ENCODE measurements at places on chromosomes 3 and 15.

GRCh38 chr3:38368238-38368637 lies 21.7 kb downstream of the XYLB start:
- DNase-seq = no peak

DNA sequence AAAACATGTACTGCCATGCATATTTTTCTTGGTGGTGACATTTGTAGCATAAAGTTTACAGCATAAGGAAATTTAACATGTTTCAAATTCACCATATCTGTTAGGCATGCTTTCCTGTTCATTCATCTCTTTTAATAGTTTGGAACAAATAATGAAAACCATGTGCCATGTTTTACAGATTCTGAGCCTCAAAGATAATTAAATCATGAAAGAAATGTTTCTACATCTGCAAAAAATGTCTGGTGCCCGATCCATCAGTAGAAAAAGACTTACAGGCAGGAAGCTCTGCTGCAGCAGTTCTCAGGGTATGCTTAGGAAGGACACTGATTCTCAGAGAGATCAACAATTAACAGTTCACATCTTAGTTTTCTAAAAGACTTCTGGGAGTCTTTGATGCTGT lies 316.2 kb downstream of the IL5RA start:
- no peak for DNase-seq

DNA sequence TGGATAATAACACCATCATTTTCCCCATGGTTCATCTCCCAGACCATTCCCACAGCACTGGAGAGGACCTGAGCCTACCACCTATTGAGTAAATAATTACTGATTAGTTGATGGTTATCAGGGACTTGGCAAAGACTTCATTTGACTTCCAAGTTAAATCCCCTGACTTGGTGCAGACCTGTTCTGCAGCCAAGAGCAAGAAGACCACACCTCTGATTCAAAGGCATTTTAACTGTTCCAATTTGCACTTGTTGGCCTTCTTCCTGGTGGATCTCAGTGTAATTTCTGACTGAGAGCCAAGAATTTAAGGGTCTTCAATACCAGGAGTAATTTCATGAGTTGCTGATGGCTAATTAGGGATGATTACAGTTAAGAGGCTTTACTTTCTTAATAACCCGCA lies 24.0 kb downstream of the THSD4 start:
- DNase-seq = no peak

DNA sequence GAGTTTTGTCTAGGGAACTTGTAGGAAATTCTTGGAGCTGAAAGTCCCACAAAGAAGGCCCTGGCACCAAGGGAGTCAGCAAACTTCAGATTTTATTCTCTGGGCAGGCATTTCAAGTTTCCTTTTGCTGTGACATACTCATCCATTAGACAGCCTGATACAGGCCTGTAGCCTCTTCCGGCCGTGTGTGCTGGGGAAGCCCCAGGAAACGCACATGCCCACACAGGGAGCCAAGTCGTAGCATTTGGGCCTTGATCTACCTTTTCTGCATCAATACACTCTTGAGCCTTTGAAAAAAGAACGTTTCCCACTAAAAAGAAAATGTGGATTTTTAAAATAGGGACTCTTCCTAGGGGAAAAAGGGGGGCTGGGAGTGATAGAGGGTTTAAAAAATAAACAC lies 15.0 kb downstream of the TIGIT start:
- DNase-seq = no peak

- no peak for DNase-seq
Observed at GRCh38 chr15:29675791-29676301, 146.4 kb downstream of the TJP1 start.

DNA sequence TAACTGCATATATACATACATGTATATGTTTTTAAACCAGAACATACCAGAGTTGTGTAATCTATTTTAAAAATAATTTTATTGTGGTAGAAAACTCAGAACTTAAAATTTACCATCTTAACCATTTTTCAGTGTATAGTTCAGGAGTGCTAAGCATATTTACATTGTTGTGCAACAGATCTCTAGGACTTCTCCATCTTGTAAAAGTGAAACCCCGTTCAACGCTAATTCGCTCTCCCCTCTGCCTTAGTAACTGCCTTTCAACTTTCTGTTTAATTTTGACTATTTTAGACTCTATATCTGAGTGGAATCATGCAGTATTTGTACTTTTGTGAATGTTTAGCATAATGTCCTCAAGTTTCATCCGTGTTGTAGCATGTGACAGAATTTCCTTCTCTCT lies 51.8 kb upstream of the SSR3 start:
- no peak for DNase-seq

DNA sequence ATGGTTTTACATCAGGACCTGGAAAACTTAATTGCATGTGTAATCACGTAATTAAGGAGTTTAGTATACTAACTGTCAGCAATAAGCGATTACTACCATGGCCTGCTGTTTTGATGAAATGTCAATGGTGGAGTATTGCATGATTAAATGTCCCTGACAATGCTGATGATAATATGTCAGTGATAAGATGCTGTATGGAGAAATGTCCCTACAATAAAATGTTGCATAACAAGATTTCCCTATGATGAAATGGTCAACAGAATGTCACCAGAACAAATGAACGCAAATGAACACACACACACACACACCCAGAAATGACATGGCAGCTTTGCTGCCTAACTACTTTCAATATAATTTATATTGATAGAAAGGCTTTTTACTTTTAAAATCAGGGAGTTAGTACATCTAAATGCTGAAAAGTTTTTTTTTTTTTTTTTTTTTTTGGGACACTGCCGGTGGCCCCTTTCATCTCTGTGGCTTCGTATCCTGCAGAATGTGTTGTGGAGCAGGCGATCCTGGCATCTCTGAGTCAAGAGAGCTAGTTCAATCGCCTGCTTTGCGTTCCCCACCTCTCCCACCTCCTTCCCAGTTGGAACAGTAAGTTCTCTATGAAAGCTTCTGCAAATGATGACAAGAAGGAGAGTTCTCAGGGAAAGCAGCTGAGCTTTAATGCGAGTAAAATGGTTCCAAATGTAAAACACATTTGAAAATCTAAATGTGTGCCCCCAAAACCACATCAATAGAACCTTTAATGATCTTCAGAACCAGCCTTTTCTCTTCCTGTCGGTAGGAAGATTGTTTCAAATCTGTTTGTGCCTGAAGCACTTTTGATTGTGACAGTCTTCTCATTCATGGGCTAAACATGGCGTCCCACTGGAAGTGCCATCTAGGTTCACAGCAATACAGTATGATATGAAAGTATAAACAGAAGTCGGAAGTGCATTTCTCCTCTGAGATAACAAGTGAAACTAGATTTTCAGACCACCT lies 170.1 kb upstream of the GBE1 start:
- DNase-seq = no peak

DNA sequence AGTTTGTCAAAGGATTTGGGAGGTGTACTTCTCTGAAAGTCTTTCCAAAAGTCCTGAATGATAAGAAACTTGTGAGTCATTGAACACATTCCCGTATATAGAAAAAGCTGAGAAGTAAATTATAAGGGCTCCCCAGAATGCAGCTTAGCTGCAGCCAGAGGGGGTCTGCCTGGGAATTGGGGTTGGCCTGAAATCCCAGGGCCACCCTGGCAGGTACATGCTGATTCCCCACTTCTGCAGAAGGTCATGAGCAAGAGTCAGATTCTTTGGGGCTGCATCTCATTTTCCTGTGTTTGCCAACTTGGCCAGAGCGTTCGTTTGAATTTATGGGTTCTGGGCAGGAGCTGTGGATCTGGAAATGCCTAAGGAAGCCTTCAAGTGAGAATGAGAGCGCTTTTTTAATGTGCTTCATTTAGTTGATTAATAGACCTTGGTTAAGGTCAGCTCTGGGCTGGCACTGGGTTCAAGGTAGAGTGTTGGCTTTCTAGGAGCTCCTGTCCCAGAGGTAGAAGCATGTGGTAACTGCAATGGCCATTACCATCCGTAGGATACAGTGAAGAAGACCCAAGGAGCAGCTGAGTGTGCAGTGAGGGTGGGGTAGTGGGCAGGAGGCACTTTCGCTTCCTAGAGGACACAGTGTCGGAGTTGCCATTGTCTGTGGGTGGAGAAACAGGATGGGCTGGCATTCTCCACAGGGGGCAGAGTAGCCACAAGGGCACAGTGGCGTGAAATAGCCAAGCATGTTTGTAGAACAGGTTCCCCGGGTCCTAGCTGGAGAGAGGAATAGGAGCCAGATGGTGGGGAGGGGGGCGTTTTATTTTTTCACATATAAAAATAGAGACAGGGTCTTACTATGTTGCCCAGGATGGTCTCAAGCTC lies 3.2 kb downstream of the SLC6A6 start:
- no peak for DNase-seq

- DNase-seq = no peak
Observed at GRCh38 chr3:53696401-53697172, 149.6 kb downstream of the CHDH start.

DNA sequence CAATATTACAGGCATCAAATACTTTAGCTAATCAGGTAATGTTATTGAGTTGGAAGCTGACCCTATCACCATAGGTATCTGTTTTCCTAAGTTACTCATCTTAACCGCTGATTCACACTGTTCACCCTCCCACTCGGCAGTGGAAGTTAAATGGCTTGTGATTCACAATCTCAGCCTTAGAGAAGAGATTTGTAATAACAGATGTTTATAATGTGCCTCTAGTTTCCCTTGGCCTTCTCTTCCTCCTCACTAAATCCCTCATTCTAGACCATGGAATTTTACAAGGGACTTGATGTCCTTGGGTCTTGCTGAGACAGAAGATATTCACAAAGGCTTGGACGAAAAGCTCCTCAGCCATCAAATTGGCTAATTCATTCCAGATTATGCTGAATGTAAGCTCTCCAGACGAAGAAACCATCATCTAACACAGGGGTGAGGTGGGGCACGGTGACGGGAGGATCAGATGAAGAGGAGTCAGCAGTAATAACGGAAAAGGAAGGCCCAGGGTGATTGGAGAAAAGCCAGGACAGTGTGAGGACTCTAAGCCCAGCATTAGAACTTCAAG lies 931.7 kb downstream of the MCTP2 start:
- DNase-seq = no peak

DNA sequence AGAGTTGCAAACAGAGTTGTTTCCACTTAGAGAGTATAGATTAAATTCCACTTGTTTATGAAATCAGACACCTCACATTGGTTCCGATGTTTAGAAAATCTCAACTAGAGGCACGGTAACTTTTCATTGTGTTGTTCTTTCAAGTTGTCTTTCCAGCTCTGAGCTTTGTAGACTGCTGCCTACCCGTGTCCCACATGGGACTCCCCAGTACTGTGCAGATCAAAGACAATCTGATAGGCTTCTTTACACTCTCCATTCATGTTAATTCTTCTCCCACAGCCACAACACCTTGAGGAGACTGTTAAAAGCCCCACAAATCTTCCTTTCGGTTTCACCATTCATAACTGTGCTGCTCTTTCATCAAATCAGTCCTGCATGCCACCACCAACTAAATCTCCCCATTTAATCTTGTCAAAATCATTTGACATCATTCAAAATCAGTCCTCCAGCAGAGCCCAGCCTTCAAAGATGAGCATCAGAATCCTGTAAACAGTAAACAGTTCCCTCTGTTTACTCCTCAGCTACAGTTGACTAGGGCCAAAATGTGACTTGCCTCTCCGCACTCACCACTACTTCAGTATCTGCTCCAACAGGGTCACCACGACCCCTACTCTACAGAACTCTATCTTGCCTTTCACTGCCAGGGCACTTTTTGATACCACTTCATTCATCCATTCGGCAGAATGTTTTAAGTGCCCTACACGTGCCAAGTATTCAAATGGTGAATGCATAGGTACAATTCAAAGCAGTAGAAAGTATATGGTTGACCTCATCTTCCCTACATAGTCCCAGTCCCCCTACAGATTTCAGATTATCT lies 8.3 kb downstream of the ANXA2 start:
- no peak for DNase-seq

DNA sequence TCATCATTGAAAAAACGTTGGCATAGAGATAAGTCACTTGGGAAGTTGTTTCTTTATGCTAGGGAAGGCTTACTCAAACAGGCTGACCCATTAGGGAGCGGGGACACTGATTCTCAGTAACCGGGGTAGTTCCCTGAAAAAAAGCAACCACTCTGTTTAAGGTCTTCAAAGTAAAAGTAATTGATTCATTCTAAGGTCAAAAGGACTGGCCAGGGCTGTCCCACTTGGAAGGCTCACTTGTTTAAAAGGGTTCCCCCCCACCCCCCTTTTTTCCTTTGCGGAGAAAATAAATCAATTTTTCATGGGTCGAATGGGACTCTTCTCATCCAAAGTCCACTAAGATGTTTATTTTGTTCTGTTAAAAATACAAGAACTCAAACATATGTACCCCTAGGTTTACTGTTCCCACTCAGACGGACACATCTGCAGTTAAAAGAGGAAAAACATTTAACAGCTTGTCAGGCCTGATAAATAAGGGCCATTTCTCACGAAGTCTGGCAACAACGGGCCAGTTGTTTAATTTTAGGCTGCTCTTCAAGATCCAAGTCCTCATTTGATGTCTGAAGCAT lies 53.0 kb downstream of the ARHGEF3 start:
- DNase-seq = no peak

- DNase-seq = no peak
Observed at GRCh38 chr3:174958671-174959328, 99.7 kb downstream of the NAALADL2 start.

DNA sequence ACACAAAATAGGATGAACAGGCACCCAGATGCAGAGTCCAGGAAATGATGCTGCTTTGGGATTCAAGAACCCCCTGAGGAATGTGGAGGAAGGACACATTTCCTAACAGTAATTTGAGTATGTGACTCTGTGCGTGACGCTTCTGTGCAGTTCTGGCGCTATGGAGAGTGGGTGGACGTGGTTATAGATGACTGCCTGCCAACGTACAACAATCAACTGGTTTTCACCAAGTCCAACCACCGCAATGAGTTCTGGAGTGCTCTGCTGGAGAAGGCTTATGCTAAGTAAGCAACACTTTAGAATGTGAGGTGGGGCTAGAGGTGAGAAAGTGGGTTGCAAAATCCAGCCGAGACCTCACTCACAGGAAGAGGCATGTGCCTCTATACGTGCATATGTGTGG lies 28.3 kb downstream of the CAPN3 start:
- DNase-seq = no peak

DNA sequence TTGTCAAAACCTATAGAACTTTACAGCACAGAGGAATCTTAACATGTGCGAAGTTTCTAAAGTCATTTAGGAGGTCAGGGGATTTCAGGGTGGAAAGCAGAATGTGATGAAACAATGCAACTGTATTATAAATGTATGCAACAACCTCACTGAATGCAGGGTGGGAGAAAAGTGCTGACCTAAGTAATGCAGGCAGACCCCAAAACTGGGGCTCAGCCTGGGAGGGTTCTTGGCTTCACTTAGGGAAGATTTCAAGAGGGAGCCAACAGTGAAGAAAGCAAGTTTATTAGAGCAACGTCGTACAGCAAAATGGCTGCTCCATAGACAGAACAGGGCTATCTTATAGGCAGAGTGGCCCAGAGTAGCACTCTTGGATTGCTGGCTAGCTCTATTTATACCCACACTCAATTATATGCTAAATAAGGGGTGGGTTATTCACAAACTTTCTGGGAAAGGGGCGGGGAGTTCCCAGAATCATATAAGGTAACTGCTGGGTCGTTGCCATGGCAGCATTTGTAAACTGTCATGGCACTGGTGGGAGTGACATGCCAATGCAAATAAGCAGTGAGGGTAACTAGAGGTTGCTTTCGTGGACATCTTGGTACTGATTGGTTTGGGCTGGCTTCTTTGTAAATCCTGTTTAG lies 14.2 kb upstream of the CAND2 start:
- no peak for DNase-seq
